ENCODE measurements at places on chromosomes 12 and 14. TPM values are rescaled to one million over a fixed set of nuclear protein-coding genes. Genes with fewer than 3 reads are reported as not detected.

Gene DDX11
- polyA plus RNA-seq, result 4.2 TPM

Gene TNS2
- 161 TPM for polyA plus RNA-seq

Gene SAMD15
- 0.27 TPM for polyA plus RNA-seq

GRCh38 chr14:104106471-104106991 lies 21.0 kb downstream of the ASPG start:
- DNase-seq, result no peak

DNA sequence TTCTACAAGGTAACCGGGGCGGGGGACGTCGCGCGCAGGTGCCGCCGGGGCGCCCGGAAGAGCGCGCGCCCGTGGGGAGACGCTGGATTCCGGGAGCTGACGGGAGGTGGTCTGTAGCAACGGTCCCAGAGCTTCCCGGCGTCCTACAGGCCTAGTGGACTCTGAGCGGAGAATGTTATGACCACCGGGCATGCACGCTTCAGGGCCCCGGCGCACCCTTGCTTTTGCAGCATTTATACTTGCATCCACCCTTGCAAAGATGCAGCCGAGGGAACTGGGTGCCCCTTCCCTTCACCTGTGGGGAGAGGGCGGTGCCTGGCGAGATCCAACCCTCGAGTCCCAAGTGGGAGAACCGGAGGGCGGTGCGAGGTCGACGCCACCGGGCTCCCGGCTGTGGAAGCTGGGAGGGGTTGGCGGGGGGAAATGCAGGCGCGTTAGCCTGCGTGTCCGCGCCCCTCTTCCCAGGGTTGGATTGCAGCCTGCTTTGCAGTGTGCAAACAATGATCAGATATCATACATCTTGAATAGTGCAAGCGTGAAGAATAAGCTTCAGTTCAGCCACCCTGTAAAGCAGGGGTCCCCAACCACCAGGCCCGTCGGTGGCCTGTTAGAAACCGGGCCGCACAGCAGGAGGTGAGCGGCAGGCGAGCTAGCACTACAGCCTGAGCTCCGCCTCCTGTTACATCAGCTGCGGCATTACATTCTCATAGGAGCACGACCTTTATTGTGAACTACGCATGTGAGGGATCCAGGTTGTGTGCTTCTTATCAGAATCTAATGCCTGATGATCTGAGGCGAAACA lies 576 bp downstream of the ERP29 start:
- peak; percentile 26 for DNase-seq

GRCh38 chr12:57066245-57066644 lies 12.3 kb downstream of the NEMP1 start:
- no peak for DNase-seq

DNA sequence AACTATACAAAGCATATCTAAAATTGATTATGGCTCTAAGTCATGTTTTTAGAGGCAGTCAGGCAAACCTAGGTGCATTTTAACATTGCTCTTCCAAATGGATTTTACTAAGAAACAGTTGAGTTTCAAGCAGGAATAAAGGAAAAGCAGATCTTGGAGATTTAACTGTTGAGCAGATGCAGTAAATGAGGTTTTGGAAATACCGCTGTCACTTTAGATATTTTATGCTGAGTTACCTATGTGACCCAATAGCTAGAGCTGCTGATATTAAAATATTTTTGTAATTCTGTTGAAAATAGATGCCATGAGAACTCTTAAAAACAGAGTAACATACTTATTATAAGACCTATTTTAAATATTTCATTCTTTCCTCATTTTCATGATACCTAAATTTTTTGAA lies 181.4 kb downstream of the SYT1 start:
- DNase-seq, result no peak

Data from ovary (tissue), 10 donors.